Activated CD8-positive, alpha-beta memory T cell treated with anti-CD3 and anti-CD28 coated beads, Interleukin-2, amount 50 U/mL, for 4 hours (primary cell): ENCODE measurements at places on chromosomes 3 and 15.

DNA sequence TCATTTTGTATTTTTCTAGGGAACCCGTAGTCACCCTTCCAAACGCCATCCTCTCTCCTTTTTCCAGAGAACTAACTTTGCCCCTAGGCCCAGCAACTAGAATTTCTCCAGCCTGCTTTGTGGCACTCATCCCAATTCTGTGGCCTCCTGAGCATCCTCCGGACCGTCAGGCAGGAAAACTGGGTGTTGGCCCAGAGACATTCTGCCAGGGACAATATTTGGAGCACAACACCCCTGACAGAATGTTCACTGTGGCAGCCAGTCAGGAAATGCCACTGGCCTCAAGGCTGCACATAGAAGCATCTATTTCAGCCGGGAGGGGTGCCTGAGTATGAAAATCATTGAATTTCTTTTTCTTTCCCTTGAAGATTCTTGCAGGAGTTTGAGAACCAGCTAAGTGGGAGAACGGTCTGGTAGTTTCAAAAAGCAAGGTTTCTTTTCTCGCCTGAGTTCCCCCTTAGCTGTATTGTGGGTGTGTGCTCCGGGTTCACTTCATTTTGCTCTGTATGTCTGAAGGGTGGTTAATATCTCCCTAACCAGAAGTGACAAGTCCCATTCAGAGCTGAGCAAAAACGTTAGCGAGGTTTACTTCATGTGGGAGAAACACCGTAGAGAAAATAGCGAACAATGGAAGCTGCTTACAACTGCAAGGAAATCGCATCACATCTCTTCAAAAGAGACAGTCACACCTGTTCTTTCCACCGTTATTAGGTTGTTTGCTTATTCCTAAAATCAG is 108.1 kb upstream of the TPM1 start:
- no peak for DNase-seq

GRCh38 chr3:10423171-10423882 is 82.1 kb downstream of the ATP2B2 start:
- no peak for DNase-seq

GRCh38 chr3:190577225-190577624 is 63.3 kb downstream of the IL1RAP start:
- no peak for DNase-seq

DNA sequence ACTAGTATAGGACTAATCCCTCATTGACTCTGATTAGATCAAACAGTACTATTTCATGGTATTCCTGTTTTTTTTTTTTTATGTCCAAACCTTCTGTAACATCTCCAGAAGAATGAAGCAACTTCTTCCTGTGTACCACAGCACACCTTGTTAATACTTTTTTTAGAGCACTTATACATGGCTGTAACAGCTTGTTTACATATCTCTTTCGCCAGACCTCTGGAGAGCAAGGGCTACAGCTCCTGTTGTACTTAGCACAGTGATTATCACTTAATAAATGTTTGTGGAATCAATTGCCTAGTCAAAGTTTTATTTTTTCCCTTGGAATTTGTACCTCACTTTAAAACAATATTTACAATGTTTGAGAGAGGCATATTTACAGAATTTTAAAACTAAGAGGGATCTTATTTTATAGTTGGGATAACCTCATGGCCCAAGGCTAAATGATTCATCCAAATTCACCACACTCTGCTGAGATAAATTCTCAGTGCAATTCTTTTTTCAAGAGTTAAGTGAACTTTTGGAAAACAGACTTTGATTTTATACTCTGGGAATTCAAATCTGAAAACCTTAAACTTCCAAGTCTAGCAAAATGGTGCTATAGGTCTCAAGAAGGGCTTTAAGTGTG is 9.2 kb upstream of the GATM start:
- no peak for DNase-seq

- no peak for DNase-seq
Observed at GRCh38 chr3:47813551-47814177, 10.7 kb downstream of the DHX30 start.

- no peak for DNase-seq
Observed at GRCh38 chr15:99453637-99454030, 112.2 kb upstream of the MEF2A start.

GRCh38 chr3:124926426-124927101 is 8.0 kb downstream of the MUC13 start:
- DNase-seq = no peak

DNA sequence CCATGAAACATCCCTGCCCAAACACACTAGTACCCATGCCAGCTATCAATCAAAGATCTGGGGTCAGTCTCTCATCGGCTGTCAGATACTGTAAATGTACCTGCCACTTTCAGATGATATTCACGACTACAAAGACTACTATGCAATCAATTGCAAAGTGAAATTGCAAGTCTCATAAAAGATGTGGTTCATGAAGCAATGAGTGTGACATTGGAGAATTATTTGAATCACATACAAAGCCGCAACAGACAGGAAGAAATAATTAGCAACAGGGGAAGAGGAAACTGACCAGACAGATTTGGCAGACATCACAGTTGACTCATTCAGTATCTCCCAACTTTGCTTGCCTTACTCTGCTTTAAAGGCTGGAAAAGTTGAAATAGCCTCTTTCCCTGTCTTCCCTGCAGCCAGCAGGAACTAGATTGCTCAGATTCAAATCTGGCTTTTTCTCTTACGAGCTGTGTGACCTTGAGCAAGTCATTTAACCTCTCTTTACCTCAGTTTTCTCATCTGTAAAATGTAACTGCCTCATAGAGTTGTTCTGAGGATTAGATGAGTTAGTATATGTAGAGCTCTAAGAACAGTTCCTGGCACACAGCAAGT is 95.7 kb upstream of the C3orf80 start:
- no peak for DNase-seq

GRCh38 chr15:75989045-75989444 is 23.2 kb downstream of the NRG4 start:
- DNase-seq = no peak

DNA sequence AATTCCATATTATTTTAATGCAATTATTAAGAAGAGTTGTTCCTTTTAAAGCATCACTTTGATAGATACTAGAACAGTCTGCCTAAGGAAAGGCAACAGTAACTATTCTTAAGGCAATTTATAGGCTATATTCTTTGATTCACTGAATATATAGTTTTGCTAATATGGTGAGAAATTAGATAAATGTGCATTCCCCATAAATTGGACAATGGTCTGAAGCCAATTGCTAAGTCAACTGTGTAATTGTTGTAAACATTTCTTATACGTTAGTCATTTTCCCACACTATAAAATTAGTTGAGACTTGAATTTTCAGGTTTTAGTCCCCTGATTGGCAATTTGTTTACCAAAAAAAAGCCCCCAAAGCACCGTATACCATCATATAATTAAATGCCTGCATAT is 263.0 kb upstream of the NECTIN3 start:
- no peak for DNase-seq

DNA sequence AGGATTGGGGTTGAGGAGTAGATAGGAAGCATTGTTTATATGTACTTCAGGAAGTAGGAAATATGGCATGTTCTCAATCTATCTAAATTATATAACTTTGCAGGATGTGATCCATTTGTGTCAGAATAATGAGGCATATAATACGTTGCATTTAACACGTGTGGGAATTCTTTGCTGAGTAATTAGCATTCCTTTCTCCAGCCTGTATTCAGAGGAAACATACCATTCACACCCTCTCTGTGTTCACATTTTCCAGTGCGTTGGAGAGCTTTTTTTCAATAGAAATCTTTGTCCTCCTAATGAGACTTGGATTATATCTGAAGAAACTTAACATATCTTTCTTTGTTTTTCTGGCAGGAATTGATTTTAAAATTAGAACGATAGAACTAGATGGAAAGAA is 33.0 kb upstream of the APH1B start:
- DNase-seq = no peak

DNA sequence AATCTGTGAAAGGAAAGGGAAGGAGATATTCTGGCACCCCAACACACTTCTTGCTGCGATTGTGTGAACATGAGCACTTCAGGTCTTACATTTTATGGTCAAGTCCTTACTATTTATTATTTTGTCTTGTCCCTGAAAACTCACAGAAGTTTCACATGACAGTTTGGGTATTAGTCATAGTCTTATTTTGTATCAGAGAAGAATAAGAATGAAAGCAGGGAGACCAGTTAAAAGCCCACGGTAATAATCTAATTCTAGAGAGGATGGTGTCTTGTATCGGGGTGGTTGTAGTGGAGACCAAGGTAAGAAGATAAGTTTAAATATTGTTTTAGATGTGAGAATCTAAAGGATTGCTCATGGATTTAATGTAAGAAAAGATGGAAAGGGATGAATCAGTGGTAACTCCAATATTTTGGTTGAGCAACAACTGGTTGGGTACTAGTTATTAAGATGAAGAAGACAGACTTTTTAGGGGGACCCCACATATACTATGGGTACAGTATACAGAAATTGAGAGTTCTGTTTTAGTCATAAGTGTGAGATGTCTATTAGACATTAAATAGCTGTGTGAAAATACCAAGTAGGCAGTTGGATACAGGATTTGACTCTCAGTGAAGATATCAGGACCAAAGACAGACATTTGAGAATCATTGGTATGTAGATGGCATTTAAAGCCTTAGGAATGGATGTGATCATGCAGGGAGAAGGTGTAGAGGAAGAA is 227.6 kb downstream of the MFSD1 start:
- no peak for DNase-seq

DNA sequence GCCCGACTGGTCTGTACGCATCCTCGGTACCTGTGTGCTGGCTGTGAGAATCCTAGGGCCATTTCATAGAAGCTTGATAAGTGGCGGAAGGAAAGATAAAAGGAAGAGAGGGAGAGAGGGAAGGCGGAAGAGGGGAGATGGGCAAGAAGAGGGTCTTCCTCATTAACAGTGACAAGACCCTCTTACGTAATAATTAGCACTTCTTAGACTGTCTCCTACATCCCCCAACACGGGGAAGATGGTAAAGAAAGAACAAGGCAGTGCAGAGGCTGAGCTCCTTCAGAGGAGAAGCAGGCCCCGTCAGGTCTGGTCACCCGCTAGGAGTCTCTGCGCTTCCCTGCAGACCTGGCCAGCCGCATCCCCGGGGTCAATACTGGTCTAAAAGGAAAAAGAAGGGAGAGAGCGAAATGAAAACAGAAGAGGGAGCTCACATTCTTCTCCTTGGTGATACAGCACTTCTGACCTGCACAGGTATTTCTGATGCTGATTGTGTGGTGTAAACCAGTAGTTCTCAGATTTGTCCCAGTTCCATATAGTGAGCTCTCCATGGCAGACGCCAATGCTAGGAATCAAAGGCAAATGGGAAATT is 19.0 kb upstream of the FAM240A start:
- no peak for DNase-seq
